ENCODE measurements at places on chromosomes 3 and 15. TPM values are rescaled to one million over a fixed set of nuclear protein-coding genes. Genes with fewer than 3 reads are reported as not detected.

DNA sequence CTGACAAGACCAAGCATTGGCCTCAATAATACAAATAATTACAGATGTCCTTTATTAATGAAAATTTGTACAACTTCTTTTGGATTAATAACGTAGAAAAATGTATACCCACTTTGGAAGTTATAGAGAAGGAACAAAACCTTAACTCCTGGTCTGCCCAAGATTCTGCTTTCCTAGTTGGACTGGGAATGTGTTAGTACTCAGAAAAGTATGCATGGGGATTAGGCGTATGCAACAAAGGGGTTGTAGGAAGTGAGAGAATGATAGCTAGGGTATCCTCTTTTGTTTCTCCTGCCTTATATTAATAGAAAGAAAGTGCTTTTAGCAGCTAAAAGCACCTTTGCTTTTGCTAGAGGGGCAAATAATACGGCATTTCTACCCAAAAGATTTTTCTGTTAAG is 116.2 kb upstream of the LRRFIP2 start:
- DNase-seq: no peak
- H3K36me3 ChIP-seq: peaks cover 27% of the 10 kb centered on the region
- no peaks in the 10 kb centered on the region for H3K4me1 ChIP-seq
- no peak overlapping the region for H3K27ac ChIP-seq
- H3K4me3 ChIP-seq: no peak overlapping the region

DNA sequence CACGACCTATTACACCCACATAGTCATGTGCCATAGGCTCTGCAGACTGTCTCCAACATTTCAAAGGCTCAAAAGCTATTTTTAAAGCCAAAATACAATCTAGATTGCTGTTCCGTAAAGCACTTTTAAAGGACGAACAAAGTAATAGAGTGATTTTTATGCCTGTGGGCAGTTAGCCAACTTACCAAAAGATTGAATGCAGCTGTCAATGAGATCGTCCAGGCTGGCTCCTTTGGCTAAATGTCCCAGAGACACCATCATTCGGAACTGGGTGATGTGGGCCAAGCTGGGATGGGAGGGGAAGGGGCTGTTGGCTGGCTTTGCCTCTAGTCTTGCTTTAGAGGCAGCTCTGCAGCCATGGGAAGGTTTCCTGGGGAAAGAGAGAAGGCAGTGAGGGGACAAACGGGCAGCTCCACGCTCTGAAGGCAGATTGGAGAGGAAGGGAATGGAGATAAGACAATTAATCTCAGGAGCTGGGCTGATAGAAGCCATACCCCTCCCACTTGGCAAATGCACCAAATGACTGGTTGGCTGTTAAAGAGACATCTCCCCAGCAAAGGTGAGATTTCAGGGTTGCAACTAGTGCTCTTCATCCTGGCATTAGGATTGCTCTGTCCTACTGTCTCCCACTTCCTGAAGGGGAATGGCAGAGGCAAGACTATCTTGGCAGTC is 4.8 kb downstream of the RASGRP1 start:
- peaks cover 1% of the 10 kb centered on the region for H3K27me3 ChIP-seq
- DNase-seq: no peak
- no peak overlapping the region for H3K27ac ChIP-seq
- no peak overlapping the region for H3K4me3 ChIP-seq

- DNase-seq: no peak
- H3K36me3 ChIP-seq: no peaks in the 10 kb centered on the region
- no peaks in the 10 kb centered on the region for H3K4me1 ChIP-seq
- H3K27ac ChIP-seq: no peak overlapping the region
These were observed 654.0 kb upstream of the KCNMB2 start for GRCh38 chr3:177882124-177882648.

DNA sequence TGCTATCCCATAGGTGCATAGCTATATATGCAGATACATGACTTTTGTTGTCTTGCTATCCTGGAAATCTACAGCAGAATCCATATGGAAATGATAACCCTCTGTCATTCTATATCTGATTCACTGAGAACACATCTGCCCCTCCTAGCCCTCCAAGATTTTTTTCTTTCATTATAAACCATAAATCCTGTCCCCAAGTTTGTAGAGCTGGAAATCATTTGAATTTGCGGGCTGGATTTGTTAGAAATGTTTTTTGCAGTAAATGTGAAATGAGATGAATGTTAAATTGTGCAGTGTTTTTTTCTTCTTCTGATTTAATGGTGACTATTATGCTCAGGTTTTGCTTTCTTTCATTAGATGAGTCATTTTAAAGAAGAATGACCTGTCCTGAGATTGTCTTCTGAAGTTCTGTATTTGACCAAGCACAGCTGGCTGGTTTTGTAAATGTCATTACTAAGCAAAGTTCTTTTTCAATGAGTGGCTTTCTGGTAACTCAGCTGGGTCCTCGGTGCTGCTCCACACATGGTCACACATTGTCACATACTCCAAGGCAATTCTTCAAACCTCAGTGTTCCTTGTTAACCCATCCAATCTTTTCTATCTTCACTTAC is 25.3 kb upstream of the ABHD17C start:
- no peak for DNase-seq
- no peak overlapping the region for H3K4me3 ChIP-seq
- no peaks in the 10 kb centered on the region for H3K4me1 ChIP-seq

DNA sequence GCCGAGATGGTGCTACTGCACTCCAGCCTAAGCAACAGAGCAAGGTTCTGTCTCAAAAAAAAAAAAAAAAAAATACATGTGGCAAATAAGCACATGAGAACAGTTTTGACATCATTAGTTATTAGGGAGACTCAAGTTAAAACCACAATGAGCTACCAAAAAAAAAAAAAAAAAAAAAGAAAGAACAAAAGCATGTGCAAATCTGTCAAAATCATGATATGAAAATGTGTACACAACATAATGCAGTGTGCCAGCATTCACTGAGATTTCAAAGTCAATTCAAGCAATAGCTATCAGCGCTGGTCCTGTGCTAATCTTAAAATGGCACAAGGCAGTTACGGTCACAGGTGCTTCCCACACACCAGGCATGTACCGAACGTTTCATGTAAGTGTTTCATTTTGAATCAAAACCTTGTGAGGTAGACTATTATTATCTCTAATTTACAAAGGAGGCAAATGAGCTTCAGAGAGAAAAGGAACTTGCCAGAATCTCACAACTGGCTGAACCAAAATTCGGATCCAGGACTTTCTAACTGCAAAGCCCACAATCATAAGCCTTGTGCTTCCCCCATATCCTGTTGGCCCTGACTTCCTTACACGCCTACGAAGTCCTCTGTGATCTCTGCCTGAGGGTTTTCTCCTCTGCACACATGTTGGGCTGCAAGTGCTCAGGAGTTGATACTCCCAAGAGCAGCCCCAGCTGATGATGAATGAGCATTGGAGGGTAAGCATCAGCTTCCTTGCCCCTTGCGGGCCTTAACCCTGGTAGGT is 200.1 kb upstream of the PROK2 start:
- no peak for DNase-seq
- no peaks in the 10 kb centered on the region for H3K36me3 ChIP-seq
- no peak overlapping the region for H3K27ac ChIP-seq

The EIF5A2 gene
- total RNA-seq: 2.1 TPM

The KY gene
- total RNA-seq: 16.7 TPM

Measured in adrenal gland (tissue), 19 donors.